ENCODE measurements at places on chromosomes 4 and X.

DNA sequence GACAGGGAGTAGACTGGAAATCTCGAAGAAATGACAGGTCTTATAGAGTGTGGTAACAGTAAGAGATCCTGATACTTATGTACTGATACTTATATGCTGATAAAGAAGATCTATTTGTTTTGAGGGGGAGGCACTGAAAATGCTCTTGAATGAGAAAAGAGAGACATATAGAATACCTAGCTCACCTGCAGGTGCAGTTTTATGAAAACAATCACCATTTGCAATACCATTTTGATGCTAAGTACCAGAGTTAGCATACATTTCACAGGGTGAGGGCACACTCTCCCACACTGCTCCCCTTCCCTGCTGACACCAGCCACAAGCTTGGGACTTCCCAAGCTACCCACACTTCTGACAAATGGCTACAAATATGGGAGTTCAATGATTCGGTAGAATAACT is 1490.1 kb upstream of the IGFBP7 start:
- DNase-seq: no peak

DNA sequence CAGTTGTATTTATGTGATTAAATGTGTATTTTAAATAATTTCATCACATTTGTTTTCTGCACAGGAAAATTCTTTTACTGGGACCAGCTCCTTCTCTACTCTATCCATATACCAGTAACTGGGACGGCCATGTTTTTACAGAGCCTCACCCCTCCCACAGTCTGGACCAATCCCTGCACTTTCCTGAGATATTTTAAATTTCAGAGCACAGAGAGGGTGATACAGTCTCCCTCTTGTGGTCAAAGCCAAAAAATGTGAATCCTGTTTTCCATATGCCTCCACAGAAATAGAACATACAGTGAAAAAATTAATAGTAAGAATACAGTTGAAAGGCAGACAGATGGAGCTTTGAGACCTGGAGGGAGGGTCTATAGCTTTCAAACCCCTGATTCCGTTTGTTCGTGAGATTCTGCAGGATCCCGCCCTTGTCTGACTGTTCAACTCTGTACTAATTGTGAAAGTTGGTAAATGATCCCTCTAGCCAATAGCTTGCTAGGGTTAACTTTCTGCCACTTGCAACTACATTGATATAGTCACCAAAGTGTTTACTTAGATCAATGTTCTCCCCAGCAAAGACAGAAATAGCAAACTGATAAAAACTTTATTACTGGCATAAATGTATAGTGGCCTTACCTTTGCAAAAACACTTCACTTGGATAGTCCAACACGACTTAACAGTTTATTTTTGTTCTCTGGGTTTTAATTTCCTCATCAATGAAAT is 172.2 kb downstream of the PPARGC1A start:
- DNase-seq: peak; percentile 17

DNA sequence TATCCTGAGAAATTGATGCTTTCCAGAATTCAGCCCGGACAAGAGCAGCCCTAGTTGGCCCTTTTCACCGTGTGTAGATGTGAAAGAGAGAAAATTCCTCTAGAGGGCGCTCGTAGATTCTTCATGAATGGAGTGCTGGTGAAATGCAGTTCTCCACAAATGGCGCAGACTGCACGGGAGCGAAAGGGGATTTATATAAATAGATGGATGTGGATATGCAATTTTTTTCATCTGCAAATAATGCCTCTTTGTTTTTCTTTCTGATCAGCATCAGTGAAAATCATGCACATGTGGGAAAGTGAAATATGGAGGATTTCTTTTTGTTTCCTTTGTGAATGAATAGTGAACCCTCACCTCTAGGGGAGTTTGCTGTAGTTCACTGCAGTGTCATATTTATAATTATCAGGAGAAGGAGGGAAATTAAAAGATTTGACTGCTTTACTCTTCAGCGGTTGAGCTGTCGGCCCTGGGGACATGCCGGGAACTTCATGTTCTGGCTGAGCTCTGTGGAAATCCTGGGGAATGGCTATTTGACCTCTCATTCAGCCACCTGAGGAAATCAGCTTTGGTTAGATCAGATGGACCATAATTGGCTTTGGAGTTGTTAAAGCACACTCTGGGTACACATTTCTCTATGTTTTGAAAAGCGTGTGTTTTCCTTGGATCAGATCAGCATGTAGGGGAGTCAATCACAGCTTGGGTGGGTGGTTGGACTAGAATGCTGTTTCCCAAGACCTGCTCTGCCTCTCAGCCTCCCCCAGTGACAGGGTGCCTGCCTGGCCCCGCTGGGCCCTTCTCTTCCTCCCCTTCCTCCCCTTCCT is 115.0 kb upstream of the SHISA3 start:
- DNase-seq: peak; percentile 65

- no peak for DNase-seq
Measured at GRCh38 chrX:37641859-37642258, 43.7 kb upstream of the XK start.

DNA sequence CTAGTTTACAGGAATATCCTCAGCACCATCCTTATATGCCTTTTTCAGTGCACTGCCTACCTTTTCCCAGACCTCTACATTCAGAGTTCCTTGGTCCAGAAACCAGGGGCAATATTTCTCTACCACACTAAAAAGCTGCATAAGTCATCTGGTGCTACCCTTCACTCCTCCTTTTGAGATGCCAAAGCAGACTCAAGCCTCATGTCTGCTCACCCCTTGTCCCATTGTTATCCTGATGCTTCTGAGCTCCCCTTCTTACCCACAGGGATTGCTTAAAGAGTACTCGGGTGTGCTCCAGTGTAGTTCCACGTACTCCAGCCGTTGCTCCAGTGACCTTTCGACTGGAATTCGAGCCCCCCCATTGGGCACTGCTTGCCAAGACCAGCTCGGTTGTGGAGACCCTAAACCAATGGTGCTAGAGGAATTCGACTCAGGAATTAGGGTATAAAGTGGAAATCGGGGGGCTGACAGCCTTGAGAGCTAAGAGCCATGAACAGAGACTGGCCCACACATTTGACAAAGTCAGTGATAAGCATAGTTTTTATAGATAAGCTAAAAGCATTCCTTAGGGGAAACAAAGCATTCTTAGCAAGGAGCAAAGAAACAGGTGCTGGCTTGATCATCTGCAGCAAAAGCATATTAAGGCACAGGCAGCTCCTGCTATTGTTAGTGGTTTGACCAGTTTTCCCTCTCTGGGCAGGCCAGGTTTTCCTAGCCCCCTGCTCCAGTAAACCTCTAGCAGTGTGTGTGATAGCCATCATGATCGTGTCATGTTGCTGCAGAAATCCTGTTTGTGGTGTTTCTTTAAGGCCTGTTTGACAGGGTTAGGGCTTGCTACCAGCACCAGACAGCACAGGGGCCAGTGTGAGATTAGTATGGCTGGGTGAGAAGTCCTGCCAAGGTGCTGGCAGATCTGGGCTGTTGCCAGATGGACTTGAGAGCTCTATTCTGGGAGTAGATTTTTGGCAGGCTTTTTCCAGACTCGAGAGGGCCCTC is 57.5 kb upstream of the WDR1 start:
- no peak for DNase-seq

GRCh38 chrX:10166731-10167151 is 10.0 kb downstream of the CLCN4 start:
- peak; percentile 39 for DNase-seq

- no peak for DNase-seq
Measured at GRCh38 chr4:127403471-127404084, 229.2 kb upstream of the INTU start.

- DNase-seq: no peak
Measured at GRCh38 chr4:10958226-10958856, 273.8 kb upstream of the CLNK start.

DNA sequence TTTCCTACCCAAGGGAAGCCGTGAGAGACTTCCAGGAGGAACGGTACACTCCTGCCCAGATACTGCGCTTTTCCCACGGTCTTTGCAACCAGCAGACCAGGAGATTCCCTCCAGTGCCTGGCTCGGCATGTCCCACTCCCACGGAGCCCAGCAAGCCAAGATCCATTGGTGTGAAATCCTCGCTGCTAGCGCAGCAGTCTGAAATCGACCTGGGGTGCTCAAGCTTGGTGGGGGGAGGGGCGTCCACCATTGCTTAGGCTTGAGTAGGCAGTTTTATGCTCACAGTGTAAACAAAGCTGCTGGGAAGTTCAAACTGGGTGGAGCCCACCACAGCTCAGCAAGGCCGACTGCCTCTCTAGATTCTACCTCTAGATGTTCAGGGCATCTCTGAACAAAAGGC is 284.8 kb upstream of the FGF13 start:
- no peak for DNase-seq

DNA sequence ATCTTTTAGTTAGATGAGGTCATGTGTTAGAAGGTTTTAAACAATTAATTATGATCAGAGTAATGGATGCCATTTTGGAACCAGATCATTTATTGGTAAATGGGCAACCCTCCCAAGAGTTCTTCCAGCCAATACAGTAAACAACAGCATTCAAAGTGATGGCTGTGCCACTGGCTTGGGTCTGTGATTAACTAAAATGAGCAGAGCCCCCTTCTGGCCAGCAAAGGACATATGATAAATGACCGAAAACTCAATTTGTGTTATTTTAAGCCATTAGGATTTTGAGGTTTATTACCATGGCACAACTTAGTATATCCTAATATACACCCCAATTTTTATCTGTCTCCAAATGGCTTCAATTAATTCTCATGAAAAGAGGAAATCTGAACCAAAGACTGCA is 90.8 kb upstream of the NPFFR2 start:
- DNase-seq: peak; percentile 1

- no peak for DNase-seq
Measured at GRCh38 chr4:56762484-56763250, 58.8 kb downstream of the SPINK2 start.

DNA sequence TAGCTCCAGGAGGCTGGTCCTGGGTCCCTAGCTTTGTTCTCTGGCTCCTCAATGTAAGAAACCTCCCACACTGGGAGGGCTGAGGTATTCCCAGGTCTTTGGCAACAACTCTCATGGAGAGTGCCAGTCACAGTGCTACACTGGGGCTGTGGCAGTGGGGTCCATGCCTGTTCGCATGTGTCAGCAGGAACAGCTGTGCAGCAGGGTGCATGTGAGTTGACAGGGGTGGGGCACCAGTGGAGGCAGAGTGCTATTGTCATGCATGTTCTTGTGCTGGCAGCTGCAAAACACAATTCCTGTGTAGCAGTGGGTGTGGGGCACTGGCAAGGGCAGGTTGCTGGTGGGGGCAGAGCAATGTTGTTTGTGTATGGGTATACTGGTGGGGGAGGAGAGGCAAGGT is 246.0 kb downstream of the CXXC4 start:
- DNase-seq: no peak

GRCh38 chr4:121939690-121940089 is 12.2 kb downstream of the TRPC3 start:
- no peak for DNase-seq

- DNase-seq: no peak
Measured at GRCh38 chr4:126466848-126467247, 1152.1 kb downstream of the FAT4 start.

- DNase-seq: no peak
Measured at GRCh38 chr4:13539047-13539618, 5.2 kb downstream of the NKX3-2 start.

DNA sequence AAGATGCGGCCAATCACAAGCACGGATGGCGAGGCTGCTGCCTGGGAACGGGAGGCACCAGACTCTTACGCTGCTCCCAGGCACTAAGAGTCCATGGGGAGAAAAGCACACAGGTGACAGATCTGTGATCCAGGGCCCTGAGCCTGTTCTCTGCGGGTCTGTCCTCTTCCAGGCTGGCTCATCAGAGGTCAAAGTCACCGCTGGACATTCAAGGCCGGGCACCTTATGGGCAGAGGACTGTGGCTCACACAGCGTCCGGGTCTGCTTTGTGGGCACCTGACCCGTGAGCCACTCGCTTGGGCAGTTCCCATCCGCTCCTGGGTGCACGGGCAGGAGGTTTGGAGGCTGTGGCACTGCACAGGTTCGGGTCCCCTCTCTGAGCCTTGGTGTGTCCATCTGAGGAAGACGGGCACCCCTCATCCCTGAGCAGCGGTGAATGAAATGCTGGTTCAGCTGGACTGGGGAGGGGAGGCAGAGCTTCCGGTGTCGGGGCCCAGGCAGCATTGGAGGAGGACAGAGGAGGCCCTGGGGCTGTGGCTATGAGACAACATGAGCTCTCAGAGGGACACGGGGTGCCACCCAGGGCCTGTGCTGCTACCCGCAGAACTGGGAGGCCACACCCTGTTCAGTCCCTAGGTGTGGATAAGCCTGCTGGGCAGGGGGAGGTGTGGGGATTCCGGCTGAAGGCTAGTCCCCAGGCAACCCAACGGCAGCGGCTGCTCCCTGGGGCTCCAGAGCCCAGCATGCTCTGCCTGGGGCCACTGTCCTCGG is 61.2 kb upstream of the AFAP1 start:
- no peak for DNase-seq

GRCh38 chr4:55386073-55386472 is 9.7 kb upstream of the TMEM165 start:
- peak; percentile 13 for DNase-seq

GRCh38 chr4:1296324-1297022 is 6.8 kb downstream of the MAEA start:
- no peak for DNase-seq

GRCh38 chr4:140152751-140153418 is 1.1 kb downstream of the MAML3 start:
- no peak for DNase-seq

DNA sequence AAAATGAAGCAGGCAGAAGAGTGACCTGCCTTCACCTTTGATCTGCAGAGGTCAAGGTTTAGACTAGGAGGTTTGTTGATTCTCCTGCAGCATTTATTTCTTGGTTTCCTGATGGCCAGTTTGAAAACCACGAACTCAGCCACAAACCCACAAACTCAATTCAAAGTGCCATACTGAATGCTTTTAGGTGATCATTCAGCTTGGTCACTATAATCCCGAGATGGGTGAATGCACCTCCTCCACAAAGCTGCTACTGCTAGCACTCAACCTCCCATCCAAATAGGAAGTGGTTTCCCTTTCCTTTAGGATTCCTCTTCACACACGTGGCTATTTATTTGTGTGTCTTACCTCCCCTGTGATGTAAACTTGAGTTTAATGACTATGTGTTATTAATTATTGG is 225.2 kb downstream of the MID1 start:
- DNase-seq: no peak

GRCh38 chrX:150409486-150409885 is 46.4 kb downstream of the MAMLD1 start:
- no peak for DNase-seq

GRCh38 chr4:11480683-11481082 is 52.0 kb upstream of the HS3ST1 start:
- no peak for DNase-seq

- DNase-seq: no peak
Measured at GRCh38 chr4:105588252-105588651, 35.8 kb downstream of the ARHGEF38 start.

DNA sequence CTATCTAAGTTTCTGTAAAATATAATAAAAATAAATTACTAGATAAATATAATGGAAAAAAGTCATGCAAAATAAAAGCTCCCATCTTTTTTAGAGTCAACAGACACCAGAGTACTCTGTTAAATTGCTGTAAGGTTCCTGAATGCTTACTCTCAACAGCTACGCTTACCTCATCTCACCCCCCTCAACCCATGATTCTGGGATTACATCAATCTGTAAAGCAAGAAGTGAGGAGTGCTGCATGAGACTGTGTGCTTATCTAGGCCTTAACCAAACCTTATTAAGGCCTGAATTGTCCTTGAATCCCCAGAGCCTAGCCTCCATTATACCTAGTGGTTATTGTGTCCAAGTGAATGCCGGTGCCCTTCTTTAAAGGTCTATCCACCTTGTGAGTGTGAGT is 735.8 kb downstream of the RPA4 start:
- no peak for DNase-seq

Measured in HepG2 (cell line).